ENCODE measurements at places on chromosomes 1 and 21. TPM values are rescaled to one million over a fixed set of nuclear protein-coding genes. Genes with fewer than 3 reads are reported as not detected.

DNA sequence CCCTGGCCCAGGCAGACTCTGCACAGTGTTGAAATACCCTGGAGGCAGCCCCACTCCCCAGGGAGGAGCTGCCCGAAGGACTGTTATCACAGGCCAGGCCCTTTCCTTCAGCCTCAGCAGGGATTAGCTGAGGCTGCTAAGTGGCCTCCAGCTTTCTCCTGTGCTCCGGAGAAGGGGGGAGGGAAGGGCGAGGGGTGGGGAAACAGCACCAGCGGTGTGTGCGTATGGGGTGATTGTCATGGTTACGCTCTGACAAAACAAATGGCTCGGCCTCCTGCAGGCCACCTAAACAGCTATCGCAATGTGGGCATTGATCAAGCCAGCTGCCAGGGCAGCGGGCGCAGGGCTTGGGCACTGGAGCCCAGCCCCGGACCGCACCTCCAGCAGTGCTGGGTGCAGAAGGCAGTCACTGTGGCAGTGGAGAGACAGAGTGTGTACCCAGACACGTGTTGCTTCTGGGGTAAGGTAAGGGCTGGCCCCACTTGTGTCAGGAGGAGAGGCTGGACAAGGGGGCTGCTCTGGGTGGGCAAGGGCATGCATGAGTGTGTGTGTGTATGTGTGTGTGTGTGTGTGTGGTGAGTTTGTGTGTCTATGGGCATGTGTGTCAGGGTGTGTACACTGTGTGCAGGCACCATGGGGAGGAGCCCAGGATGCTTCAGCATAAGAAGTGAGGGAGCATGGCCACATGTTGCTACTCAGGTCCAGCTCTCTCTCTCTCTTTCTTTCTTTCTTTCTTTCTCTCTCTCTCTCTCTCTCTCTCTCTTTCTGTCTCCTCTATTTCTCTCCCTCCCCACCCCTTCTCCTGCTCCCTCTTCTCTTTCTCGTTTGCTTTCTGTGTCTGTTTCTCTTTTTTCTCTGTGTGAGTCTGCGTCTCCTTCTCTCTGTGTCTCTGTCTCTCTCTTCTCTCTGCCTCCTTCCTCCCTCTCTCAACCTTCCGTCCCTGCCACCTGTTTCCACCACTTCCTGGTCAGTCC is at the start of gene VWA5B1:
VWA5B1 (plus strand) TSS at position 252 of the 974 bp plus-strand sequence. CDS start 19,727 bp downstream, outside the sequence.
- DNase-seq = no peak

DNA sequence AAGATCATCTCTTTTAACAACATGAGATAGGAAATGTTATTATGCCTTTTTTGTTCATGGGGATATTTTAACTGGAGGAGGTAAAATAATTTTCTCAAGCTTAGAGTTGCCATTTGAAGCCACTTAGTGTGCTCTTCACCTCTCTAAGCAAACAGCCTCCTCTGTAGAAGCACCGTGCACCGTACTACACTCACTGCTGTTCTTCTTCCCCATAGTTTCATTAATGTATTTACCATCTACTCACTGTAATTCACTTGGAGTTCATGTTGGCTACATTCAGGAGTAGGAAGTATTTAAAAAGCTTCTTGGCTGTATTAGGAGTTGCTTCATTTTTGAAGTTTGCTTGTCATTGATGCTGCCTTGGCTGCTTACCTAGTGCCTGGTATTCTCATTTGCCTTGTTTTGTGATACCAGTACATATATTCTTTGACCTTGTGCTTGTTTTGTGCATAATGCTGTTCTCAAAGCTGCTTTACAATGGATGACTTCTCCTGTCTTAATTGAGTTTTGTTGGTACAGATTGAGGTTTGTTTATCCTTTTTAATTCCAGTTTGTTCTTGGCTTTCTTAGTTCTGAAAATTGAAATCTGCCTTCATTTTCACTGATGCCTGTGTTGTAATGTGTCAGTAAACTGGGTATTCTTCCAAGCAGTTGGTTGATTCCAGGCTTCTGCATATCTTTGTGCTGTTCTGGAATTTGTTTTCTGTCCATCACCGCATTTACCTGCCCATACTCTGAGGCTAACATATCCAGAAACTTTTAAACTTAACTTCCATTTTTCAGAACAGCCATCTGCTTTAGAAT is 240.4 kb downstream of the HMCN1 start:
- DNase-seq = no peak

- DNase-seq = no peak
Observed at GRCh38 chr1:1171161-1171545, 2.5 kb upstream of the TTLL10 start.

DNA sequence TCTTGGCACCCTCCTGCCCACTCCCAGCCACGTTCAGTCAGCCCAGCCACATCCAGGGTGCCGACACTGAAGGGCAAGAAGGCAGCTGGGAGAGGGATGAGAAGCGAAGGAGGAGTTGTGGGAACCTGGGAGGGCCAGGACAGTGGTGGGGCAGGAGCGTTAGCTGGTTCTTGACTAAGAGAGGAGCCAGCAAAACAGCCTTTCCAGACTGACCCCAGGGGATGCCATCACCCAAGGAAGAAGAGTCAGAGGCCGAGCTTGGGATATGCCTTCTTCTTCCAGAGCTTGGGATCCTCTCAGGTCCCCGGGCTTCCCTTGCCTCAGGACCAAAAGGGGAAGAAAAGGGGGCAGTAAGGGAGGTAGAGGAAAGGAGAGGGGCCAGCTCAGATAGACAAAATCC is 7.2 kb downstream of the INKA2 start:
- DNase-seq = no peak

DNA sequence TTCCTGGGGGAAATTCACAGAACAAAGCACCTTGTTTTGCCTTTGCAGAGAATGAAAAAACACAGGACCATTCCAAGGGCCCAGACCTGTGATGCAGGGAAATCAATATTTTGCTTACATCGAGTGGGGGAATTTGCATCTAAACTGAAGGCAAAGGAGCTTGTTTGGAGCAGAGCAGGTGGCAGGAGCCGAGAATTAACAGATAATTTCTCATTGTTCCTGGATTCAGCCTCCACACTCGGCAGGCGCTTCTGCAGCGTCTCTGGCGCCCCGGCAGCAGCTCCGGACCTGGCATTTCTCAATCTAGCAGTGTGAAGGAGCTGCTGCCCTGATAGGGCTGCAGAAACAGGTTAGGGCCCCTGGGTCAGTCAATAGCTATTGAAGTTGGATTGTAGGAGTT is 2.0 kb upstream of the SYT6 start:
- DNase-seq = no peak

DNA sequence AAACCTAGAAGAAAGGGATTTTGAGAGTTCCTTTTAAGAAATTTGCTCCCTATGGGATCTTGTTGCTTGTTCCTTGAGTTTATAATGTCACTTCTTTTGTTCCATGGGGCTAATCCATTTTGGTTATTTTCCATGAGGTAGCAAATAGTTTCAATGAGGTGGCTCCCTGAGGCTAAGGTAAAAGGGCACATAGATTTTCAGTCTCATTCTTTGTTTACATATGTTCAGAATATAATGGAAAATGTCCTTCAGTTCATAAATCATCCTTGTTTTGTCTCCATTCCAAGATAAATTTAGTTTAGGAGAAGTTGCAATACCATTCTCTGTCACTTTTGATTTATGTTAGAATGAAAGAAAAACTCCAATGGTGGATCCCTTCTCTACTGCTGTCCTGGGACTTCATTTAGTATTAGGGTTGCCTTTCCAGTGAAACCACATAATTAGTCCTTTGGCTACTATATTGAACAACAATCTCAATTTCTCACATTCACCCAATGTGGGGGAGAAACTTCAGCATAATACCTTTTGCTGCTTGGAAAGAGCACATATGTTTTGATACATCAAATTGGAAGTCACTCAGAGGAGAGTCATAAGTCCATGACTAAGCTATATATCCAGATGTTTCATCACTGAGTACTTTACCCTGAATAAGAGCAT is 80.9 kb upstream of the ADAMTS5 start:
- DNase-seq = no peak

DNA sequence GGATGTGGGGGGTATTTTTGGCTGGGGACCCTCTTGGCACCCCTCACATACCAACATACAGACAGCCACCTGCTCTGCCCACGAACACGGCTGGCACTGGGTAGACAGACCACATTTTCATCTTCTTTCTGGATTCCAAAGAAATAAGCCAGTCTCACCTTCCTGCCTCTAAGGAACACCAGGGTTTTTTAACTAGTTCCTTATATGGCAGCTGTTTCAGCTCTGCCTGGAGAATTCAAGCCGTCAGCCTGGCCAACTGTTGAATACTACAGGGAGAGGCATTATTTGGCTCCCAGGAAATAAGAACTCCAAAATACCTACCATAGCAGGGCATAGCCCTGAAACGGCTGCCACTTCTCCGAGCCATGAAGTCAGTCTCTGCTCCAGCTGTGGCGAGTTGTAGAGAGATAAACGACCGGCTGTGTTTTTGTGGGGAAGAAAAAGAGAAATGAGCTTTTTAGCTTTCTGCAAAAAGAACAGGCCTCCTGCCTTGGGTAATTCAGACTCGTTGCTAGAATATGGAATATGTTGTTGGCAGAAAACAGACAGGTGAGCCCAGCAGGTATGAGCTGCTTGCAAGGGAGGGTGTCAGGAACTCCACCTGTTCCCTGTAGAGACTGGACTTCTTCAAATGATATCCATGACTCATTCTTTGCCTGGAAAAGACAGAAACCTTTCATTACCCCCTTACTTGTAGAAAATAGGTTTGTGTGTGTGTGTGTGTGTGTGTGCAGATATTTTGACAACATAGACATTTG is 51.8 kb downstream of the MT1HL1 start:
- DNase-seq = no peak

LCE2A gene
- total RNA-seq = not detected

DNAH14 gene
- 40.5 TPM for total RNA-seq

OR2T33 gene
- total RNA-seq = not detected

- no peak for DNase-seq
Observed at GRCh38 chr1:223521150-223521549, 127.9 kb downstream of the CCDC185 start.

MYOC gene
- total RNA-seq = not detected

- no peak for DNase-seq
Observed at GRCh38 chr1:200684015-200684414, 14.3 kb upstream of the DDX59 start.
